Activated CD4-positive, alpha-beta memory T cell treated with anti-CD3 and anti-CD28 coated beads for 36 hours (primary cell): ENCODE measurements at places on chromosomes 12 and 14. TPM values are rescaled to one million over a fixed set of nuclear protein-coding genes. Genes with fewer than 3 reads are reported as not detected.

The WNT1 gene
- total RNA-seq: not detected

The EIF2S3B gene
- total RNA-seq: 2.3 TPM

The TSPAN19 gene
- total RNA-seq: not detected

The TAS2R10 gene
- not detected for total RNA-seq

GRCh38 chr12:127063339-127064072 lies 1203.5 kb upstream of the TMEM132C start:
- H3K4me1 ChIP-seq: no peaks in the 10 kb centered on the region
- H3K4me3 ChIP-seq: no peak overlapping the region
- peaks cover 1% of the 10 kb centered on the region for H3K27me3 ChIP-seq
- no peak for DNase-seq
- no peak overlapping the region for H3K27ac ChIP-seq

GRCh38 chr12:112219195-112219594 lies 93.8 kb downstream of the TRAFD1 start:
- H3K27ac ChIP-seq: no peak overlapping the region
- DNase-seq: no peak
- H3K36me3 ChIP-seq: peaks cover 10% of the 10 kb centered on the region
- no peak overlapping the region for H3K4me3 ChIP-seq
- no peaks in the 10 kb centered on the region for H3K4me1 ChIP-seq

- no peak overlapping the region for H3K4me3 ChIP-seq
- no peaks in the 10 kb centered on the region for H3K27me3 ChIP-seq
- H3K4me1 ChIP-seq: no peaks in the 10 kb centered on the region
- no peak for DNase-seq
- no peaks in the 10 kb centered on the region for H3K36me3 ChIP-seq
These were observed 207.9 kb downstream of the BMP4 start for GRCh38 chr14:53748691-53749090.

GRCh38 chr14:31275731-31276130 lies 68.1 kb upstream of the HECTD1 start:
- no peaks in the 10 kb centered on the region for H3K27me3 ChIP-seq
- no peak for DNase-seq
- H3K36me3 ChIP-seq: peaks cover 4% of the 10 kb centered on the region
- no peak overlapping the region for H3K4me3 ChIP-seq

GRCh38 chr12:22543246-22544037 lies 900 bp downstream of the C2CD5 start:
- H3K36me3 ChIP-seq: peaks cover 13% of the 10 kb centered on the region
- H3K27ac ChIP-seq: peak overlapping the region; percentile 93
- peaks cover 40% of the 10 kb centered on the region for H3K4me1 ChIP-seq
- H3K27me3 ChIP-seq: no peaks in the 10 kb centered on the region
- peak; percentile 75 for DNase-seq
- H3K4me3 ChIP-seq: peak overlapping the region; percentile 95

GRCh38 chr12:40552868-40553267 lies 139.4 kb upstream of the CNTN1 start:
- H3K27ac ChIP-seq: no peak overlapping the region
- H3K4me1 ChIP-seq: no peaks in the 10 kb centered on the region
- no peaks in the 10 kb centered on the region for H3K27me3 ChIP-seq
- no peak for DNase-seq
- no peak overlapping the region for H3K4me3 ChIP-seq
- no peaks in the 10 kb centered on the region for H3K36me3 ChIP-seq
